ENCODE measurements at places on chromosomes 16 and 17.

GRCh38 chr17:14434506-14434905 is 133.6 kb downstream of the HS3ST3B1 start:
- no peak for DNase-seq

GRCh38 chr17:83124871-83125514 is 45.6 kb downstream of the METRNL start:
- no peak for DNase-seq

- no peak for DNase-seq
These were observed 1010.9 kb downstream of the KCNJ18 start for GRCh38 chr17:22703204-22703603.

- DNase-seq = no peak
These were observed 46.2 kb downstream of the CYB561 start for GRCh38 chr17:63399856-63400255.

- DNase-seq = no peak
These were observed 392.7 kb downstream of the CPPED1 start for GRCh38 chr16:12410837-12411490.

All from activated T-cell treated with anti-CD3 and anti-CD28 coated beads for 4 hours (primary cell).